Epithelial cell of proximal tubule (primary cell): ENCODE measurements at places on chromosomes 13 and 19. TPM values are rescaled to one million over a fixed set of nuclear protein-coding genes. Genes with fewer than 3 reads are reported as not detected.

DNA sequence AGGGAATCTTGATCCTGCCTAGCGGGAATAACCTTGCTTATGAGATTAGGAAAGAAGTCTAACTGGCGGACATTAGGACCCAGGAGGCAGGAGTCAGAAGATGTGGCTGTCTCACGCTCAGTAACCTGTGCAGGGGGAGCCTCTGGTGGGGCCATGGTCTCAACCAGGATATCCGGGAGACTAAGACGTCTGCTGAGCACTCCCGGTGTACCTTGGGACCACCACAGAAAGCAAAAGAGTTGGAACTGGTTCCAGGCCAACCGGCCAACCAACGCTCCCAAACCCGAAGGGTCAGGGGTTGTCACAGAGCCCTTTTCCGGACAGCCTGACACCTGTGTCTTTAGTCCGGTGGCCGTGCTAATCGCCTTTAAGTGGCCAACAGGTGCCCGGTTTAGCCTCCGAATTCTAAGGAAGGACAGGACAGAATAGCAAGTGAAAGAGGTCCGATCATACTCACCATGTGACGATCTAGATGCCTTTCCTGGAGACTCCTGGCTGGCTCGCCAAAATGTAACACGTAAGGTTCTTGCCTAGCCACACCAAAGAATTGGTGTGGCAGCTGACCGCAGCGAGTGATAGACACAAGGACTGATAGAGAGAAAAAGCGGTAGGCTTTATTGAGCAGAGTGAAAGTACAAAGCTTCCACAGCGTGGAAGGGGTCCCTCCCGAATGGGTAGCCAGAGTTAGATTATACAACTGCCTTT is 103.9 kb upstream of the DIAPH3 start:
- DNase-seq, result no peak

DNA sequence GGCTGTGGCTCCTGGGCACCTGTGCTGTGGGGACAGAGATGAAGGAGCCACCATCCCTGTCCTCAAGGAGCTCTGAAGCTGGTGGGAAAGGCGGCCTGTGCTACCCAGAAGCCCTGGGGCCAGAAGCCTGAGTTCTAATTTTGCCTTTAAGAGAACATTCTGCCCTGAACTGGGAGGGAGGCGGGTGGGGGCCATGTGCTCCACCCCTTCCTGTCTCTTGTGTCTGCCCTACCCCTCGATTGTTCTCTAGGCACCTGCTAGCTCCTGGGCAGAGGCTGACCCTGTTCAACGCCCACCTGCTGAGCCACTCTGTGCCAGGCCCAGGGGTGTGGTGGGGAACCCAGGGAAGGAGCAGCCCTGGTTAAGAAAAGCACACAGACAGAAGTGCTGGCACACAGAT is 5.9 kb downstream of the TRAPPC6A start:
- no peak for DNase-seq

DNA sequence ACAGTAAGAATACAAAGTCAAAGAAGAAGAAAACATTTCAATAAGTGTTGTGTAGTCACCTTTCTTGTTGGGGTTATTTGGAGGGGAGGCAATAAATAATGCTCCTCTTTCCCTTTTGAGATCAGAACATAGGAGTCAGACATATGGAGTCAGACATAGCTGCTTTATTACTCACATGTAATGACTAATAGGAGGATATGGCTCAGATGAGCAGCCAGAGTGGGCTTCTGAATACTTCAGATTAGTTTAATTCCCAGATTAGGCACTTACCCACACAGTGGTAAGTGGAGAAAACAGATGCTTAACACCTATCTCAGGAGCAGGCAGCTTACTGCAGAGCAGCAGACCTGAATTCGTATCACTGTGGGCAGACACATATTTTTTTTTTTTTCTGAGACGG is 31.7 kb upstream of the C1QTNF9B start:
- no peak for DNase-seq

DNA sequence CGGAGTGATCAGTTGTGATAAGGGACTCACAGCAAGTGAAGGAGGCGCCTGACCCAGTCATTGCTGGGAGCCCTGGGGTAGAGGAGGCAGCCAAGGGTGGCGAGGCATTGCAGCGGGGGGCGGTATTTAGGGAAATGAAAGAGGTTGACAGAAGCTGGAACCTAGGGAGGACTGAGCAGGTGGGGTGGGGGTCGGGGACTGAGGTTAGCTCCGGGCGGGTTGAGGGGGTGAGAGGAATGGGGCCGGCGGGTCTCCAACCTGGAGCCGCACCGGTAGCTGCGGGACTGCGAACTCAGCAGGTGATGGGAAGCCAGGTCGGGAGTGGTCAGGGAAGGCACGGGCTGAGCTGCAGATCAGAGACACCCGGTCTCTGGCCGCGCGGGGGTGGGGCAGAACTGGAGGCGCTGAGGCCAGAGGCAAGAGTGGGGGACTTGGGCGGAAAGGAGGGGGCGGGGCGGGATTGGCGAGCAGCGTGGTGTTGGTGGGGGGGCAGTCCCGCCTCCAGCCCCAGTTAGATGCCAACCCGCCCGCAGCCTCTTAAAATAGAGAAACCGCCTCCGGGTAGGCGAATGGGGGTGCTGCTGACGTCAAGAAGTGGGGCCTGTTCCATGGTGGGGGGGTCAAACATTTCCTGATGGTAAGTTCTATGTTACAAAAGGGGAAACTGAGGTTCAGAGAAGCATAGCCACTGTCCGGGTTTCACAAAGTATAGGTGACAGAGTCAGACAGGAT is 1.5 kb downstream of the MAST3 start:
- no peak for DNase-seq

DNA sequence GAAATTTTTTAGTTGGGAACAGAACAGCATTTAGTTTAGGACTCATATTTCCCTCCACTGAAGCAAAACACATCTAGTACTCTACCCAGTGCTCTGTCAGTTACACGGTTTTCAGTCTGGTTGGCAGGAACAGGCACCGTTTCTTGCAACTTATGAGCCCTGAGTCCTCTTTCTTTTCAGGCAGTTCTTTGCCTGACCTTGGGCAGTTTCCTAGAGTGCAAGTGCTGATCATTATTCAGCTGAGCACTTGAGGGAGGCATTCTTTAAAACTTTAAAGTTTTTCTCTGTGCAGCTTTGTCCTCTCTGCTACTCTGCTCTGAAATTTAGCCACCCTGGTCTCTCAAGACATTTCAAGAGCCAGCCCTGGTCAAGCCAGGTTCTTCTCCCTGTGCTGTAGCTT is 96.1 kb downstream of the MYO16 start:
- no peak for DNase-seq

DNA sequence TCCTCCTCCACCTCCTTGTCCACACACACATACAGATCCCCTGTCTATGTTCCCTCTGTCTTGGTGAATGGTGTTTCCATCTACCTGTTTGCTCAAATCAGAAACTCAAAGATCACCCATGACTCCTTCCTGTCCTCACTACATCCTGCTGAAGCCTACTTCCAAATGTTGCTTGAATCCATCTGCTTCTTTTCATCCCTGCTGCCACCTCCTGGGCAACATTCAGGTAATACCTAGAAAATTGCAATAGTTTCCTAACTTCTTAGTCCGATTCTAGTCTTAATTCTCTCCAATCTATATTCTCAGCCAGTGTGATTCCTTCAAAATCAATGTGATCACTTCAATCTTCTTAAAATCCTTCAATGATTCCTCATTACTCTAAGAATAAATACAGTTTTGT is 155.5 kb upstream of the STARD13 start:
- peak; percentile 18 for DNase-seq

GRCh38 chr13:91383836-91384235 is 14.6 kb upstream of the GPC5 start:
- no peak for DNase-seq

GRCh38 chr19:11264452-11265176 is 2.3 kb upstream of the DOCK6 start:
- DNase-seq, result no peak

GRCh38 chr19:51001515-51001914 is at the start of gene KLK8:
Gene KLK8, minus strand, starts transcription at chr19:51001604. Its CDS starts 437 bp downstream, at chr19:51001167.
- DNase-seq, result no peak

DNA sequence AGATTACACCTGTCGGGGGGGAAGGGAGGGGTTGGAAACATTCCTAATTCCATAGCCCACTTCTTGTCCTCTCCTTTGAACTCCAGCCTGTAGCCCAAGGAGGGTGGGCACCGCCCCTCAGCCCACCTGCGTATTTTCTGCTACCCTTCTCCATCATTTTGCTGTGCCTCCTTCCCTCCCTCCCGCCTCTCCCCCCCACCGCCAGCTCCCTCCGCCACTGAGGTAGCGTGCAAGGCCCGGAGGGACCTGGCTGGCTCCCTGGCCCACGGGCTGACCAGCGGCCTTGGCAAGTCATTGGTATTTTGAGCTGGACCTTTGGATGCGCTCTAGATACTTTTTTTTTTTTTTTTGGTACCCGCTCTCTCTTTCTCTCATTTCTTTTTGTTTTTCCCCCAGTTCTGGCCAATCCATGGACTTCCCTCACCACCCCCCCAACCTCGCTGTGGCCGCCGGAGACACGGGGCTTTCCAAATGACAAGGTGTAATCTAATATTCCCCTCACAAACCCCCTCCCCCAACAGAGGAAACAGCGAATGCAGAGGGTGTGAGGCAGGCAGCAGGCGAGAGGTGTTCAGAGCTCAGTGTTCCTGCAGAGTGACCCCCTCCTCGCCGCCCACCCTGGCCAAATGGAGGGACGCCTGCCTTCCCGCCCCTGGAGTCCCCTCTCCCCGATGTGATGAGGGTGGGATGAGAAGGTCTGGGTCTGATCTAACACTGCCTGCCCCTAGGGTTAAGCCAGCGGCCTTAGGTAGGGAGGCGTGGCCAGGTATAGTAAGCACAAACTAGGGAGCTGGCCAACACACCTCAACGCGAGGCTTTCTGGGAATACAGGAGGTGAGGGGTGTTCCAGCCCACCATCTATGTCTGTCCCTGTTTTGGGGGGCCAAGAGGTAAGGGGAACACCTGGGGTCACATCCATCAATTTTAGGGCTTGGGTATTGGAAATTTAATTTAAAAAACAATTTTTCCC is 89.2 kb downstream of the PTPRS start:
- DNase-seq, result no peak

GRCh38 chr13:20473139-20473538 is 52.5 kb downstream of the CRYL1 start:
- no peak for DNase-seq

DNA sequence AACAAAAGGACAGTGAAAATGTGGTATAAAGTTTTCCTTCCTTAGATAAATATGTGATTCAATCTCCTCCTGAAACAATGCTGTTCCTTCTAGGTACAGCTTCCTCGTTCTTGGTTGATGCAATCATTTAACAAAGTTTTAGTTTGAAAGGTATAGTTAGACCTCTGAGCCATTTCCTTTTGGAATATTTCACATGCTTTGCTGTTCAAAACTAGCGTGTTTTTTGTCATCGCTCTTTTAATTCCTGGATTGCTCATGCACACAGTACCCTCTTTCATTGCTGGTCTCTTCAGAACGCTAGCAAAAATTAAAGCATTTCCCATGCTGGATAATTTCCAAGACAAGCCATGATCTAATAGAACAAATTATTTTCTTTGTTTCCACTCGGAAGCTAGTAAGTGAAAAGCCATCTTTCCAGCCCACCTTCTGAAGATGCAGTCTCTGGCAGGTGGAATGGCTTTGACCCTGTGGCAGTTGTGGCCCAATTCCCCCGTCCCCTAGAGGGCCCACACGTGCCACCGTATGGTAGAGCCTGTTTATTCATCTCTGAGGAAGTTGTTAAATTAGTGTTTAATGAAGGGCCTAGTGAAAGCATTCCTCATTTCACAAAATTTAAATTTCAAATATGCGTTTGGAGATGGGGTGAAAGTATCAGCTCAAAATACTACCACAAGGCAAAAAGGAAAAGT is 1040.6 kb upstream of the SLC10A2 start:
- DNase-seq, result peak; percentile 26

- no peak for DNase-seq
Measured at GRCh38 chr13:113218586-113218985, 9.2 kb downstream of the CUL4A start.

DNA sequence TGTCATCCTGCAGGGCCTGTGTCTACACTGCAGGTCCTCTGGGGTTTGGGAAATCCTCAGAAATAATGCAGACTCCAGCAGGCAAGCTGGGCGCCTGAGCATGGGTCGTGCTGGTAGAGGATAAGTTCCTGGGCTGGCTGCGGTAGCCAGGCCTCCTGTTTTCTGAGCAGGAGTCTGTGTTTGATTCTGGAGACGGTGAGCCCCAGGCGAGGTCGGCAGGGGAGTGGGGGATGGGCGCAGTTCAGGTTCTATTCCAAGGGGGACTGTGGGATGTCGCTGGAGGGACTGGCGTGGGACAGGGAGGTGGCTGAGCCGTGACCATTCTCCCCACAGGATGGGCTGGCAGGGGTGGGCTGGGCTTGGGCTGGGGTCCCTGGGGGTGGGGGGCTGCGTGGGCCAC is 154.7 kb downstream of the KDM4B start:
- no peak for DNase-seq

- no peak for DNase-seq
Measured at GRCh38 chr19:6694147-6694815, 24.3 kb upstream of the TNFSF14 start.

- no peak for DNase-seq
Measured at GRCh38 chr19:58555920-58556621, 1.2 kb upstream of the CHMP2A start.

GRCh38 chr19:336067-336614 is 8.5 kb downstream of the MIER2 start:
- DNase-seq, result no peak

GRCh38 chr13:111006506-111007031 is 91.7 kb upstream of the ANKRD10 start:
- no peak for DNase-seq

GRCh38 chr13:44199627-44200207 is 173.9 kb upstream of the SERP2 start:
- no peak for DNase-seq

GRCh38 chr13:66665991-66666390 is 564.1 kb downstream of the PCDH9 start:
- peak; percentile 95 for DNase-seq

DNA sequence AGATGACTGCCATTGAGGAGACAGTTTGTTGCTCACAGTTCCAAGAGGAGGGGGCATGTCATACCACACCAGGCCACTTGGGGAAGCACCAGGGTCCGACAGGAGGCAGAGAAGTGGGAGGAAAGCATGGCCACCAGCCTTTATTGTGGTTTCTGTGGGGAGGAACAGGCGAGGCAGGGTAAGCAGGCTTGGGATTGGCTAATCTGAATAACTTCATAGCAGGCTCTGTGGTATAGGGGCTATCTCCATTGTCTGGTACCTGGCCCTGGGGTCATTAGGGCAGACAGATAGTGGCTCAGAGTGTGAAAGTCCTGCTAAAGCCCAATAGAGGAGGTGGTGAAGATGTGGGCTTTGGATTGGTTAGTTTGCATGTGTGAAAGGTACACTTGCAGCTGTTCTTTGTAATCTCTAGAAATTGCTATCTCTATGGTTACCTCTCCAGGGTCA is 35.5 kb downstream of the CBY2 start:
- no peak for DNase-seq

GRCh38 chr19:45130888-45131615 is 29.7 kb downstream of the NKPD1 start:
- DNase-seq, result no peak

GRCh38 chr13:96229356-96229755 is 139.4 kb downstream of the HS6ST3 start:
- no peak for DNase-seq

DAND5 gene
- total RNA-seq, result 0.06 and 0.07 TPM in 2 replicates

MISP gene
- total RNA-seq, result 25.2 and 41.5 TPM in 2 replicates

ZNF738 gene
- total RNA-seq, result 15.0 and 17.8 TPM in 2 replicates

ZNF99 gene
- total RNA-seq, result not detected in 2 replicates

ZNF556 gene
- 0.06 TPM in 1 of 2 replicates, not detected in the other for total RNA-seq

SIGLEC8 gene
- not detected in 2 replicates for total RNA-seq

TNPO2 gene
- 21.9 and 33.3 TPM in 2 replicates for total RNA-seq
